ENCODE measurements at places on chromosomes 4 and X.
A peak's percentile ranks its signal among the peaks of the same experiment; 100 is the strongest.

GRCh38 chr4:38073596-38074234 is 113.5 kb downstream of the PTTG2 start:
- peak; percentile 12 for DNase-seq

DNA sequence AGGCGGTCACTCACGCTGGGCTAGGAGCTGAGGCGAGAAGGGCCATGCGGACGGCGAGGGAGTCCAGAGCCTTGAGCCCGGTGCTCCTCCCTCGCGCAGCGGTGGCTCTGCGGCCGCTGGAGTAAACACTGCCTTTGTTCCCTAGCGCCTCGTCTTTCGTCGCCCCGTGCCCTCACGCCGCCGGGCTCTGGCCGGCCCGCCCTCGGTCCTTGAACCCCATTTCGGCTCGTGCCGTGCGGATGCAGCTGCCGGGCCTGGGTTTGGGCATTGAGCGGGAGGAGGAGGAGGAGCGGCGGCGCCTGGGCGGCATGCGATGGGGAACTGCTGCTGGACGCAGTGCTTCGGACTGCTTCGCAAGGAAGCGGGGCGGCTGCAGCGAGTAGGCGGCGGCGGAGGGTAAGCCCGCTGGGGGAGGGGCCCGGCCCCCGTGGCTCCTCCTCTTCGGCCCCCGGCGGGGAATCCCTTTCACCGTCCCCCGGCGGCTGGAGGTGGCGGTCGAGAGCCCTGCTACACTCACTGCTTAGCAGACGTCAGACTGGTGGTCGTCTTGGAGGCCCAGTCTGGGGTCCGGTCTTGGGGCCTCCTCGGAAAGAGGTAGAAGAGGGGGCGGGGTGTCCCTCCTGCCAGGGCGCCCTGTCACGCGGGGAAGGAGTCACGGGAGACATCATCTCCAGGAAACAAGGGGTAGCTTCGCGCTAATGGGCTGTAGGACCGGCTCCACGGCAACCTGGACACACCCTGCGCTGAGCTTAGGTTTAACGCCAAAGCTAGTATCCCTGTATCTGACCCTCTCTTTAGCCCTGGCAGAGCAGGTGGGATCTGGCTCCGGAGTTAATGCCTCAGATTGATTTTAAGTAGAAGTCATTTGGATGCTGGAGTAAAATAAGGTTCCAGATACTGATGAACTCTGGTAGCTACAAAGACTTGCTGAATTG is at the start of gene AP1AR:
Gene AP1AR, plus strand, starts transcription at position 9 of the 935 bp plus-strand sequence. Its CDS starts 305 bp downstream, at position 314.
- DNase-seq: peak; percentile 88

GRCh38 chr4:83334425-83335241 is at the start of gene HPSE:
TSS of gene HPSE (minus strand) at chr4:83334848. CDS start at chr4:83334782, 66 bp downstream.
- peak; percentile 69 for DNase-seq

DNA sequence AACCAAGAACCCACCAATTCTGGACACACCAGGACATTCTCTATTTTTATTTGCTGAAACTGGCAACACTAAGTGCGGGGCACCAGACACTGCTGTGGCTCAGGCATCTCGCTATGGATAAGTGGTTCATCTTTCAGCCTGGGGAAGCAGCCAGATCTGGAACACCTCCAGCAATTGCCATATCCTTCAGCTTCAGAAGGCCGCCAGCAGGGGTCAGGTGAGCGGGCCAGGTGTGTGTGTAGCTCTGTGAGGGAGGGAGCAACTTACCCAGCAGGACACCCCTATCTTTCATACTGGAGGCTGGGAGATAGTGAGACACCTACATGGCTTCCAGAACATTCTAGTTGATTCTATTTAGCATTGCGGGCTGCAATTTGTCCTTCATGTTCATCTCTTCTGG is 57.0 kb upstream of the GBA3 start:
- DNase-seq: no peak

DNA sequence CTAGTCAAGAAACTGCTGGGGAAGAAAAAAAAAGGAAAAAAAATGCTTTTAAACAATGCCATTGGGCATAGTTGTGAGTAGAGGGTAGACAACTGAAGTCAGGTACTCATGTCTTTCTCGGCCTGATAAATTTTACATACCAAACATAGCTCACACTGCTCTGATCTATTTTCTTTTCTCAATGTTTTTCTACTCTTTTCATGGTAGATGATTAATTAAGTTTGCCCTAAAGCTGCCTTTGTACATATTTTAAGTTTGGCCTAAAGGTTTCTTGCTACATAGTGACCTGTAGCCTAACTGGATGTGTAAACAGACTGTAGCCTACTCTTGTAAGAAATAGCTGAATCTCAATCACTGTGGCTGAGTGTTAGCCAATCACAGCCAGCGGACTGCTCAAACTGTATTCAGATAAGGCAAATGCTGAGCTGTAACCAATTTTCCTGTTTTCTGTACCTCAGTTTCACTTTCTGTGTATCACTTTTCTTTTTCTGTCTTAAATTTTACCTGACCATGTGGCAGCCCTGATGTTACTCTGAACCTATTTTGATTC is 121.0 kb downstream of the PCDH10 start:
- DNase-seq: no peak

GRCh38 chr4:137705171-137705783 is 173.0 kb upstream of the PCDH18 start:
- DNase-seq: peak; percentile 70

DNA sequence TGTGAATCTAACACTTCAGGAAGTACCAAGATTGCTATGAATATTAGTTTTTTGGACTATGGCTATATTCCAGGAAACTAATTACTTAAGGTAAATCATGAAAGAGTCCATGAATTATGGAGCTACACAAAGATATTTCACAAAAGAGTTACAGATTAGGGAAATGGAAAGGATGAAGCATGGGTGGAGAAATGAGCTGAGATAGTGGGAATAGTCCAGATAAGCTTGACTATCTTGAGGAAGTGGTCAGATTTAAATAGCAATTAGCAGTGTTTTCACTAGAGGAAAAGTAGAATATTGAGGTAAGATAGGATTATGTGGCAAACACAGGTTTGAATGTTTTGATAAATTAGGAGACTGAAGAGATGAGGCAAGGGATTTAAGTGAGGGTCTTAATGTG is 42.1 kb upstream of the C1GALT1C1 start:
- no peak for DNase-seq

- no peak for DNase-seq
Measured at GRCh38 chr4:115159141-115159540, 45.7 kb upstream of the NDST4 start.

- DNase-seq: no peak
Measured at GRCh38 chrX:44447214-44447613, 95.4 kb downstream of the FUNDC1 start.

DNA sequence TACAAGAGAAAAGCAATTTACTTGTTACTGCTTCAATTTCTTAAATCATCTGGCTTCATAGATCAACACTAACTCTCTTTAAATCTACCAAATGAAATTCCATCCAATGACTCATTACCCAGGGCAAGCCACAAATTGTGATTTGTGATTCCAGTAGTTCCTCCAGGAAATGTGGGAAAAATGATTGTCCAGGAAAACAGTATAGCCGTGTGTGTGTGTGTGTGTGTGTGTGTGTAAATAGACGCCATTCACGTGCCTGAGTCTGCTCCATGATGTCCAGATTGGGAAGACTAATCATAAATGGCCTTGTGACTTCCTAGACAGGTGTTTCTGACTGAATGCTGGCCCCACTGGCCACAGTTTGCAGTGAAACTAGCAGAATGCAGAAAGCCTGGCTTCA is 121.3 kb downstream of the HS6ST2 start:
- DNase-seq: no peak

GRCh38 chr4:47704693-47705325 is 133.1 kb downstream of the CORIN start:
- DNase-seq: peak; percentile 11

GRCh38 chr4:188399834-188400233 is 260.6 kb downstream of the TRIML1 start:
- no peak for DNase-seq

DNA sequence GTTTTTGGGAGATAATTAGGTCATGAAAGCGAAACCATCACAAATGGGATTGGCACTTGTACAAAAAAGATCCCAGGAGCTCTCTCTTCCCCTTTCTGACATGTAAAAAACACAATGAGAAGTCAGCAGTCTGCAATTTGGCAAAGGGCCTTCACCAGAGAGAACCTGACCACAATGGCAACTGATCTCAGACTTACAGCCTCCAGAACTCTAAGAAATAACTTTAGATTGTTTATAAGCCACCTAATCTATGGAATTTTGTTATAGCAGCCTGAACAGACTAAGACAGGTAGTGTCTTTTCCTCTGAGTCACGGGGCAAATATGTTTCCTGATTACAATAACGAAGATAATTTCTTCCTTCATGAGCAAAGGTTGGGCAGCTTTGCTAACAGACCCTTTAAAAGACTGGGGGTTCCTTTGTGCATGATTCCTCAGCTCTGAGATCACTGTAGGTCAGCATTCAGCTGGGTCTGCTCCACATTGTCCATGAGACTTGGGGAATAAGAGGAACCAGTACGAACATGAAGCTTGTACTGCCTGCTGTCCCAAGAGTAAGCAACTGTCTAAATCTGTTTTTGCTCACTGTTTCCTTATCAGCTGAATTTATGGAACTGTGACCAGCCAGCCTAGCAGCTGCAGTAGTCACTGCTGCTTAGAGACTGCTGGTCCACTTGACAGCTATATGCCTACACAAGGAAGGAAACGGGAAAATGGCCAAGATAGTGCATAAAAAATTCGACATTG is 191.6 kb downstream of the ANAPC10 start:
- peak; percentile 23 for DNase-seq

GRCh38 chr4:104393655-104394324 is 100.9 kb downstream of the CXXC4 start:
- DNase-seq: no peak

- DNase-seq: no peak
Measured at GRCh38 chr4:25310803-25311166, 1.8 kb upstream of the ZCCHC4 start.

GRCh38 chr4:139689093-139689722 is 23.6 kb downstream of the MGST2 start:
- DNase-seq: peak; percentile 39

- DNase-seq: no peak
Measured at GRCh38 chr4:168265327-168265726, 53.2 kb downstream of the DDX60 start.

- no peak for DNase-seq
Measured at GRCh38 chr4:151990201-151990600, 229.4 kb upstream of the GATB start.

DNA sequence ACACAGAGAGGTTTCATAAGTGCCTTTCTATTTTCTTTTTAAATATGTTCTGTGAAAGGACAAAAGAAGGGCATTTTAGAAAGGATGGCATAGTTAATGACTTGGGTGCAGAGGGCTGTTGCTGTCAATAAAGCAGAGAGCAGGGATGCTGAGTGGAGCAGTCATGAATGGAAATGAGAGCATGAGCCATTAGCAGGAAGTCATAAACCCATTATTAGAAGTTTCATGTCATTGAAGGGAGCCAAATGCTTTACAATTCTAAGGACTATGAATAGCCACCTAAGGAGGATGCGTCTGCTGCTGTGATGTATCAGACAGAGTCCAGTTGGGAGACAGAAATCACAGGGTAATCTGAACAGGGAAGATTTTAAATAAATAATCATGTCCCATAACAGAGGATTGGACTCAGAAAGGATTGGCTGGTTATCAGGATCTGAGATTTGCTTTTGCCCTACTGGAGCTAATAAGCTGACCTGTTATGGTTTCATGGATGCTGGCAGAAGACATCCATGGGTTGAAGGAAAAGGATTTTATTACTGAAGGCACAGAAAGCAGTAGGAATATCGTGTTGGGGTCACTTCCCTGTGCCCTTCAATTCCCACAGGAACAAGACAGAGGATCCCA is 47.5 kb upstream of the WDR19 start:
- no peak for DNase-seq

GRCh38 chr4:106041294-106042002 is 146.2 kb downstream of the NPNT start:
- DNase-seq: no peak

- no peak for DNase-seq
Measured at GRCh38 chrX:31670245-31670644, 598.4 kb upstream of the FTHL17 start.

GRCh38 chr4:22202975-22203710 is 254.6 kb upstream of the KCNIP4 start:
- no peak for DNase-seq

- DNase-seq: no peak
Measured at GRCh38 chr4:47493238-47494123, 8.4 kb downstream of the ATP10D start.

DNA sequence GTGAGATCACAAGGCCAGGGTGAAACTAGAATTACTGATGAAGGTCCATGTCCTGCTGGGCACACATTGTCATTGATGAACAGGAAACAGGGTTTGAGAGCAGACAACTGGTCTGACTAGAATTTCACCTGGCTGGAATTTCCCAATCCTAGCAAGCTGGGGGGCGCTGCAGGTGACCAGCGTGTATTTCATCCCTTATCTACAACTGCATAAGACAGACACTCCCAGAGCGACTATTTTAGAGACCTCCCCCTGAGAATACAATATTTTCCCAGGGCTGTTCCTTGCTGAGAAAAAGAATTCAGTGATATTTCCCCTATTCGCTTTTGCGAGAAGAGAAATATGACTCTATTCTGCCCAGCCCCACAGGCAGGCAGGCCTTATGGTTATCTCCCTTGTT is 432.6 kb upstream of the GALNT7 start:
- no peak for DNase-seq

GRCh38 chr4:108052558-108053120 is 63.0 kb downstream of the HADH start:
- DNase-seq: no peak

- peak; percentile 97 for DNase-seq
Measured at GRCh38 chr4:102759831-102760644, 730 bp downstream of the MANBA start.

- no peak for DNase-seq
Measured at GRCh38 chr4:177879851-177880250, 437.6 kb upstream of the AGA start.

DNA sequence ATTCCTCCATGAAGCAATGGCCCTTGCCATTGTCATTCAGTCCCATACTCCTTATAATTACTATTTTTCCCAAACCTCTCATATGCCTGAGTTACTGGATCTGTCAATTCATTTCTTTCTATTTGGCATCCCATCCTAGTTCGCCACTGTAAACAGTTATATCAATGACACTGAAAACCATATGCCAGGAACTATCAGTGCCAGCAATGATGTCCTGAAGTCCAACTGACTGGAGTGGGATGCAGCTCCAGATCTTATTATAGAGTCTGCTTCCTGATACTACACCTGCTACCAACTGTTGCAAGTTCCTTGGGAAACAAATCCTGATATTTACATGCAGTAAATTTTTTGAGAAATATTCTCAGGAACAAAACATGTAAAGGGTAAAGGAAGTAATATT is 27.0 kb upstream of the BANK1 start:
- no peak for DNase-seq

GRCh38 chrX:120253784-120254183 is 3.2 kb downstream of the ZBTB33 start:
- DNase-seq: no peak

DNA sequence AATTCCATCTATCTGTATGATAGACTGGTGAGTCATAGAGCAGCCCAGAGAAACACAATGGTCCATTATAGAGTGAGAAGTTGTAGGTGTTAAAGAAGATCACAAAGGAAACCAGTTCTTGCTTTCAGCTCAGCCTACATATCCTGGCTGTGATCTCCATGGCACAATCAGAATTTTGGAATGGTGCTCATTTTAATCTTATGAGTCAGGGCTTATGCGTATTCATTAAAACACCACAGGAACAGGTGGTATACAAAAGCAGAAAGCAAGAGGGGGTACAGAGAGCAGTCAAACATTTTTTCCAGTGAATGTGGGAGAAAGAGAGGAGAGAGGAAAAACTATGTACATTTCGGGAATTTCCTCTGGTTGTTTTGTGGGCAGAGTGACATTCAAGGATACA is 126.9 kb downstream of the MFAP3L start:
- DNase-seq: no peak

All from inflammatory macrophage treated with lipopolysaccharide for 4 hours (primary cell).